Putamen (tissue), 1 donor: ENCODE measurements at places on chromosomes 2 and 18.

- DNase-seq, result no peak
Observed at GRCh38 chr2:47075361-47076125, 79.6 kb downstream of the STPG4 start.

- DNase-seq, result no peak
Observed at GRCh38 chr2:25362434-25363145, 20.9 kb upstream of the DNMT3A start.

- no peak for DNase-seq
Observed at GRCh38 chr2:238891457-238892203, 43.7 kb downstream of the TWIST2 start.

- no peak for DNase-seq
Observed at GRCh38 chr18:10135302-10135926, 221.6 kb downstream of the VAPA start.

GRCh38 chr2:8346208-8346607 lies 335.6 kb upstream of the ID2 start:
- DNase-seq, result no peak

- DNase-seq, result no peak
Observed at GRCh38 chr18:75351409-75351808, 76.1 kb downstream of the SMIM21 start.

DNA sequence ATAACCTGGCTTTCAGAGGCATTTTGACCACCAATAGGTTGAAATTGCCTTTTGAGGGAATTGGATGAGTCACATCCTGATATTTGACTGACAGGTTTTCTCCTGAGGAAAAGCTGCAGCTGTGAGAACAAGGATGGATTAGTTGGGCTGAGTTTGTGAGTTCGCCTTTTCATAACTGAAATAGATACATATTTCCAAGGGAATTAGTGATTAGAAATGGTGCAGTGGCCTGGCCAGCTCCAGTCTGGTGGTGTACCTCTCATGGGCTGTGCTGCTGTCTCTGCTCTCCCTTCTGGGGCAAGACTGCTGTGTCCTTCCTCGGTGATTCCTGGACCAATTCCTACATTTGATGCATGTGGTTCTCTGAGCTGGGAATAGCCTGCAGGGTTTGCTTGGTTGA lies 341.3 kb downstream of the TSN start:
- DNase-seq, result no peak

- no peak for DNase-seq
Observed at GRCh38 chr2:234885118-234885517, 66.7 kb upstream of the SH3BP4 start.

DNA sequence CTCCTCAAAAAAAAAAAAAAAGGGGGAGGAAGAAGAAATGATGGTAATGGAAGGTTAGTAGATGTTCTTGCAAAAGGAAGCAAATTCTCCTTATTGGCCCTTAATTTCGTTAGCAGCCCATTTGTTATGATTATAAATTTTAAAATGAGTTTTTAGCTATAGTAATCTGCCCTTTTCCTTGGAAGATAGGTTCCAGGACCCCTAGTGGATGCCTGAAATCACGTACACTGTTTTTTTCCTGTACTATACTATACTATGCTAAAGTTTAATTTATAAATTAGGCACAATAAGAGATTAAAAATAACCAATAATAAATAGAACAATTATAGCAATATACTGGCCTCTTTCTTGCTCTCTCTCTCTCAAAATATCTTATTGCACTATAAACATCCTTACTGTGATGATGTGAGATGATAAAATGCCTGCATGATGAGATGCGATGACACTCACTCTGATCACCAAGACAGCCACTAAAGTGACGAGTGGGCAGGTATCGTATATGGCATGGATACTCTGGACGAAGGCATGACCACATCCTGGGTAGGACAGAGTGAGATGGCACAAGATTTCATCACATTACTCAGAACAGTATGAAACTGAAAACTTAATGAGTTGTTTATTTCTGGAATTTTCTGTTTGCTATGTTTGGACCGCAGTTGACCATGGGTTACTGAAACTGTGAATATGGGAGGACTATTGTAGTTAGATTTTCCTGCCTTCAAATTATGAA lies 87.2 kb downstream of the KCTD18 start:
- DNase-seq, result no peak

GRCh38 chr2:170929686-170930050 lies 615 bp downstream of the GORASP2 start:
- DNase-seq, result peak; percentile 25

- DNase-seq, result no peak
Observed at GRCh38 chr18:31176531-31176930, 13.9 kb upstream of the DSC1 start.

GRCh38 chr18:23619388-23619881 lies 33.1 kb upstream of the NPC1 start:
- no peak for DNase-seq

- DNase-seq, result no peak
Observed at GRCh38 chr18:74795751-74796150, 198.1 kb downstream of the ZNF407 start.

- DNase-seq, result no peak
Observed at GRCh38 chr18:79851489-79851888, 53.8 kb downstream of the KCNG2 start.

- no peak for DNase-seq
Observed at GRCh38 chr2:240877460-240878340, 9.1 kb downstream of the AGXT start.

GRCh38 chr2:199627417-199627816 lies 169.7 kb upstream of the SATB2 start:
- no peak for DNase-seq
